D341Med (cell line): ENCODE measurements at places on chromosomes 16 and 17.
A peak's percentile ranks its signal among the peaks of the same experiment; 100 is the strongest.

DNA sequence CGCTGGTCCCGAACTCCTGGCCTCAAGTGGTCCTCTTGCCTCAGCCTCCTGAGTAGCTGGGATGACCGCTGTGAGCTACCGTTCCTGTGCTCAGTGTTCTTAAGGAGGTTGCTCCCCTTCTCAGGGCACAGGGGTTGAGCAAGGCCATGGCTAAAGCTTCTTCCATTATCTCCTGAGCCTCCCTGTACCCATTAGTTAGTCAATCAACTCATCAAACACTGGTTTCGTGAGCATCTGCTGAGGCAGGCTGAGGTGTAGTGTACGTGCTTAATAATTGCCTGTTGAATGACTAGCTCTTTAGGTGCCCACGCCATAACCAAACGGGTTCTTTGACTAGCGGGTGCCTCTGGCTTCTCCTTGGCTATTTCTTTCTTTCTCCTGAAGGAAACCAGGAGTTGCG lies 11.7 kb downstream of the SGCA start:
- no peak for DNase-seq

GRCh38 chr17:2724784-2725164 lies 13.2 kb upstream of the CLUH start:
- DNase-seq: no peak

- peak; percentile 77 for DNase-seq
Measured at GRCh38 chr17:1229349-1229899, 40.8 kb upstream of the BHLHA9 start.

- DNase-seq: no peak
Measured at GRCh38 chr16:61332461-61332860, 703.8 kb downstream of the CDH8 start.

DNA sequence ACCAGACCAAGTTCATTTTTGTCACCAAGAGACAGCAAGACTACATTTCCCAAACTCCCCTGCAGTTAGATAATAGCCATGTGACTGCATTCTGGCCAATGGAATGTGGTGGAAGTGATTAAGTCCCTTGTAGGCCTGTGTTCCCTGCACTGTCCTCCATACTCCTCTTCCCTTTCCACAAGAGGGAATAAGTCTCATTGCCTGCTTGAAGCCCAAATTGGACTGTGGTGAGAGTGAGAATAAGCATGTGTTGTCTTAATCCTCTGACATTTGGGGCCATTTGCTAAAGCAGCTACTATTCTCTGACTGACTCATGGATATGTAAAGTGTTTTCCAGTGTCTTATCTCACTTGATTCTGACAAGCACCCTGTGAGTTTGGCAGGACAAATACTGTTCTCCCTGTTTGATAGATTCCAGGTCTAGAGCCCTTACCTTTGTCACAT lies 20.7 kb downstream of the PIK3R6 start:
- DNase-seq: no peak

DNA sequence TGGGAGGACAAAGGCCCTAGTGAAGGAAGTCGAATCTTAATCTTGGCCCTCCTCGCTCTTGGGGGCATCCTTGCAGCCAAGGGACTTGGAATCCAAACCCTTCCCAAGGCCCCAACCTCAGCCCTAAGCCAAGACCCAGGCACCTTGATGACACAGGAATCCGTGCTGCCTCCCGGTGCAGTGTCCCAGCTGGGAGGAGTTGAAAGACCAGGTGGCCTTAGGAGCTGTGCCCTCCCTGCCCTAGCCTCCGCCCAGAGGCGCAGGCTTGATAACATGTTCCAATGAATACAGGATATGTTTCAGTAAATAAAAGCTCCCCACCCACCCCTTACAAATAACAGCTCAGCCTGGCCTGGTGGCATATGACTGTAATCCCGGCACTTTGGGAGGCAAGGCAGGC lies at the start of gene CHST5:
Gene CHST5, minus strand, starts transcription at position 208 of the 400 bp plus-strand sequence. CDS start 5,724 bp downstream, outside the sequence.
- DNase-seq: no peak

GRCh38 chr16:57754354-57755060 lies 18.9 kb downstream of the KATNB1 start:
- no peak for DNase-seq

DNA sequence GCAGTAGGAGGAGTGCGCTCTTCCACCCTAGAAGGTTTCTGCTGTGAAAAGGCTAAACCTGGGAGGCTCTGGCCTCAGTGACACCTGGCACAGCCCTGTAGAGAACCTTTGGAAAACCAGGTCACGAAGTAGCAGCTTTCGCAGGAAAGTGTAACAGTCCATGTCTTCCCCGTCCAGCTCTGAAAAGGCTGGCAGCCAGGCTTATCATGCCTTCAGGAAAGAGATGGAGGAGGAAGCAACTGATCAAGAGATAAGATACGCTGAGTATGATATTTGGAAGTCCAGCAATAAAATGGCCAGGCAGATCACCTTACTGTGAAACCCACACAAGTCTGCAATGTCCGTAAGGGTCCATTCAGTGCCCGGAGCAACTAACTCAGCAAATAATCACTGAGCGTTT lies 22.3 kb downstream of the TUBD1 start:
- DNase-seq: no peak

DNA sequence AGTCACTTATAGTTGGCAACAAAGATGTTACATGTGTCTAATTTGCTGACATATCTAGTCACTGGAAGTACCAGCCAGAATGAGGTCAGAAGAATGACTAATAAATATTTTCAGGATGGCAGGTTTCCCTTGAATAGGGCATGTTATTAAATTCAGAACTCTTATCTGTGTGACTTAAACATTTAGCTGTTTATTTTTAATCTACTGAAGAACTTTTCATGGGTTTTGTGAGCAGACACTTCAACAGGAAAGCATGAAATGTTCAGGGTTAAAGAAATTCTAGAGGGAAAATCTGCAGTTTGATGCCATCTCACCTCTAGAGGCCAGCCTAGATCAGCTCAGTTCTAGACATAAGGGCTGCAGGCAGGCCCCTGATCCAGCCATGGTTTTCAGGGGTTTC lies 13.2 kb downstream of the JPT2 start:
- no peak for DNase-seq

DNA sequence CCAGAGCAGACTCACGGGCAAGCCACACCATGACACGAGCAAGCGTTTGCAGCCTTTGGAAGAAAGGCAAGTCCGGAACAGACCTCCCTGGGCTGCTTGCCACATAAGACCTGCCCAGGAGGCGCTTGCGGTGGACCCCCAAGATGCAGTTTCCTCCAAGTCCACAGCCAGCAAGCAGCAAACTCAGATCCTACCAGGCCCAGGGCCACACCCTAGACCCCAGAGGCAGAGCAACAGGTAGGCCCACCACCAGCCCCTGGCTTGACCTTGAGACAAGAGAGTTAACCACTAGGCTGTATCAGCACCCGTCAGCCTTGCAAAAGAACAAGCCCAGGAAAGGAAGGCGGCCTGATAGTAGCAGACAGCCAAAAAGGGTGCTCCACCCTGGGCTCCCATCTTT lies 2.3 kb downstream of the FAAP100 start:
- no peak for DNase-seq

DNA sequence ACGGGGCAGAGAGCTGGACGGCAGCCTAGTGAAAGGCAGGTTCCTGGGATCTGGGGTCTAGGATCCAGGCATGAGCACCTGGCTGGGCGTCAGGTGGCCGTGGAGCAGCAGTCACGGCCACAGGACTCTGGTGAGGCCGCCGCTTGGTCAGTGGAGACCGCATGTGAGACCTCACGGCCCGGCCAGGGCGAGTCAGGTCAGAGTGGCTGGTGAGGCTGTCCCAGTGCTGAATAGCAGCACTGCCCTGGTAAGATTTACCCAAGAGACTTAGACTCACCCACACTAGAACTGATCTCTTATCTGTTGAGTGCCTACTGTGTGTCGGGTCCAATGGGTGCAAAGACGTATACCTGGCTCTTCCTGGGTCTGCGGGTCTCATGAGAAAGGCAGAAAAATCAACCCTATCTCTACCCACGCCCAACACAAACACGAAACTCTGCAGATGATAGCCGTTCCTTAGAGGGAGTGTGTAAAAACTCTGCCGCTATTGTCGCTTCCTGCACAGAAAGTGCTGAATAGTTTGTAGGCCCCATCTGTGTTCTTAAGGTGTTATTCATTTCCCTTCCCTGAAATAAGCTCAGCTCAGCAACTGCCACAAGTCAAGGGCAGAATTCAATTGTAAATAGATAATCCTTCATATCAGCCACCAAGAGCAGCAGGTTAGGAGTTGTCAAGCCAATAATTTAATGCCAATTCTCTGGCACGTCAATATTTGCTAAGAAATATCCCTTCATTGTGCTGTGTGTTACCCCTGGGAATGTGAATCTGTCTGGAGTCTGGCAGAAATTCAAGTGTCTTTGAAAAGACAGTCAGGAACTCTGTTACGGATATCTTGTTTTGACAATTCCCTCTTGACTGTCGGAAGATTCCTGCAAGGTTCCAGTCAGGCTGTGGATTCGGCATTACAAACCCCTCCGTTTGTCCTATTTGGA lies 240.0 kb downstream of the NTN1 start:
- DNase-seq: no peak

- no peak for DNase-seq
Measured at GRCh38 chr16:1330260-1330914, 3.1 kb upstream of the BAIAP3 start.

DNA sequence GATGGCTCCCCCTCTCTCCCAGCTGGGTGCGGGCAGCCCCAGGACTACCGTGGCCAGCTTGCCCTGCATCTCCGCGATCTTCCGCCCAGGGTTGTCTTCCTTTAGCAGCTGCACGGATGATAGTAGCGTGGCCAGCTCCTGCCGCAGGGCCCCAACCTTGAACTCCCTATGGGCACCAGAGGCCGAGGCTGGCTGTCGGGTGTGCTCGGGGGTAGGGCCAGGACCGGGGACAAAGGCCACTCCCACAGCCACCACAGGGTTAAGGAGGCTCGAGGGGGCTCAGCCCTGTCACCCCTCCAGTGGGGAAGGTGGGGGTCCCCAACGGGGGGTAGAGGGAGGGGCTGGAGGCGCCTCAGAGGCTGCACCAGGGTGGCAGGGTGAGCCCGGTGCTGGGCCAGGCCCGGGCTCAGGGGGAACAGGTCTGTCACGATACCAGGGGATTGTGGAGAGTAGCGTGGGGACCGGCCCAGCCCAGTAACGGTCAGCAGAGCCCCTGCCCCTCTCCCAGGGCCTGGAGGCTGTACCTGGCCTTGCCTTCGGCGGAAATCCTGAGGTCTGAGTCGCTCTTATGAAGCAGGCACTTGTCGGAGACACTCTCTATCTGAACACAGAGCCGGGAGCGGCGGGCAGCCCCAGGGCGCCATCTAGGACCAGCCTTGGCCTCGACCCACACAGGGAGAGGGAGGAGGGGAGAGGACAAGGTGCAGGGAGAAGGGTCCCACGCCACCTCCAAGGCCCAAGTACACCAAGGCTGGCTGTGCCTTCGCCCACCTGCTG lies 5.2 kb downstream of the PERCC1 start:
- DNase-seq: no peak

DNA sequence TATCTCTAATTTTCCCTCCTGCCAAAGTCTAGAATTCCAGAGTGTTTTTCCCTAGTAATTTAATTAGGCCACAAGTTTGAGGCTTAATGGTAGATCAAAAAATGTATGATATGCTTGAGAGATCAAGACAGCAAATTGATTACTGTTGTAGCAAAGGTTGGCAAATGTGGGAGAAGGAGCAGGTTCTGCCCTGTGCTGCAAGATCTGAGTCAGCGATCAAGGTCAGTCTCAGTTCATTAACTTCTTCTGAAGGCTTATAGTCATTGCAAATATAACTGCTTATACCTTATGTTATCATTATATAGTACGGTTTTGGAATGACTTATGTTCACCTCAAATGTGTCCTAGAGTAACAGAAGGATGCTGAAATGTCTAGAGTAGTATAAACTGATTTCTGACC lies 231.1 kb upstream of the TBX2 start:
- DNase-seq: no peak

DNA sequence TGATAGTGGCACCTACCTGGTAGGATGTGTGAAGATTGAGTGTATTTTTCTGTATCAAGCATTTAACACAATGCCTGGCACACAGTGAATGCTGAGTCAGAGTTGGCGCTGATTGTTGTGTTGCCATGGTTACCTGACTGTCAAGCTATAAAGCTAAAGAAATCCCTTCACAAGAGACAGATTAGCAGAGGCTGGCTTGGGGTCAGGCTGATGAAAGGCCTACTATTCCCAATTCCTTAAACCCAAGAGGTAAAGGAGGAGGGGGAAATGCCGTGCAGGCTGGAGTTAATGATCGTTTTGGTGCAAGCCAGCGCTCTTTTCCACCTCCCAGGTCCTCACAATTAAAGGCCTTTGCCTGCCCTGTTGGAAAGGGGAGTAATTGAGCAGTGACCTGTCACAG lies 5.9 kb downstream of the CLEC19A start:
- no peak for DNase-seq

DNA sequence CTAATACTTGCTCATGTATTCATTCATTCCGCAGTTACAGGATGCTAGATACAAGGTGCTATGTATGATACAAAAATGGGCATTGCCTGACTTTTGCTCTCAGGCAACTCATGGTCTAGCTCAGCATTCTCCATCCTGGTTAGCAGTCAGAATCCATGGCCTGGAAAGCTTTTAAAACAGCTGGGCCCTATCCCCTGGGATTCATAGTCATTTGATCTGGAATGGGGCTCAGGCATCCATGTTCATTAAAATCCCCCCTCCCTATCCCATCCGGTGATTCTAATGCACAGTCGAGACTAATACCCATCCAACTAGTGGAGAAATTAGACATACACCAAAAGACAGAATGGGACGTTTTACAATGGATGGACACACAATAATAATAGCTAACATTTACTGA lies 104.1 kb upstream of the TMEM132E start:
- no peak for DNase-seq

GRCh38 chr17:50319306-50320004 lies 26.5 kb upstream of the XYLT2 start:
- no peak for DNase-seq

DNA sequence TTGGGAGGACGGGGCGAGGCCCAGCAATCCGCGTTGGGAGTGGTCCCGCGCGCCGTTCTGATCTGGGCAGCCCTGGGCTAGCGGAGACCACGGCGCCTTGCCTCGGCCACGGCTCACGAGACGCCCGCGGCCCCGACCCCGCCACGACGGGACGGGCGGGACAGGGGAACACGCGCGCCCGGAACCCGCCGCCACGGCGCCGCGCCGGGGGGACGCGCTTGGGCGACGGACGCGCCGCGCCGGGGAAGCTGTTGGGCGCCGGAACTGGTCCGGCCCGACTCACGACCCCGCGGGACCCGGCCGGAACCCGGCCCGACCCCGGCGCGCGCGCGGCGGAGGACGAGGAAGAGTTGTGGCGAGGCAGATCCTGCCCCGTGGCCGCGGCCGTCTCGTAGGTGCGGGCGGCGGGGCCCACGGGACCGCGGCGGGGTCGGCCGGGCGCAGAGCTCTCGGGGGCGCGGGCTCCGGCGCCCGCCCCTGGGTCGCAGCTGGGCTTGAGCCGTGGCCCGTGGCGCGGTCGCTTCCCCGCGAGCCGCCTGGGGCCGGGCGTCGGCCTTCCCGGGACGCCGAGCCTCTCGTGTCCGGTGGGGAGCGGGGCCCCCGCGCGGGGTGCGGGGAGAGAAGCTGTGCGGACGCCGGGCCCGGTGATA lies at the start of gene ACSF3:
Gene ACSF3, plus strand, starts transcription at position 251 of the 650 bp plus-strand sequence. CDS start 6,830 bp downstream, outside the sequence.
- DNase-seq: peak; percentile 91

GRCh38 chr17:63881935-63882601 lies at the start of gene GH2:
TSS of gene GH2 (minus strand) at chr17:63881944. CDS start at chr17:63881801, 143 bp downstream.
- peak; percentile 90 for DNase-seq

- peak; percentile 33 for DNase-seq
Measured at GRCh38 chr16:46620266-46621005, 743 bp downstream of the SHCBP1 start.

- DNase-seq: no peak
Measured at GRCh38 chr17:37422971-37423625, 16.4 kb downstream of the TADA2A start.

GRCh38 chr17:6572972-6573370 lies 16.6 kb upstream of the PITPNM3 start:
- no peak for DNase-seq
